IMR-90 (cell line): ENCODE measurements at places on chromosomes 13 and 19. TPM values are rescaled to one million over a fixed set of nuclear protein-coding genes. Genes with fewer than 3 reads are reported as not detected.

The ZNF763 gene
- polyA plus RNA-seq: 0.75 and 0.94 TPM in 2 replicates

The ACER1 gene
- polyA plus RNA-seq: 0.11 TPM in 1 of 2 replicates, not detected in the other

The LYPD3 gene
- 1.1 TPM in 2 replicates for polyA plus RNA-seq

The EPSTI1 gene
- polyA plus RNA-seq: 1.0 and 1.6 TPM in 2 replicates

The ZNF136 gene
- 1.4 and 1.9 TPM in 2 replicates for polyA plus RNA-seq

The EDNRB gene
- 0.07 and 0.09 TPM in 2 replicates for polyA plus RNA-seq

The THSD1 gene
- 10.9 and 12.1 TPM in 2 replicates for polyA plus RNA-seq

The NCLN gene
- 90.8 and 95.4 TPM in 2 replicates for polyA plus RNA-seq

- no peak for DNase-seq
Observed at GRCh38 chr19:13929340-13929739, 8.9 kb downstream of the PODNL1 start.

DNA sequence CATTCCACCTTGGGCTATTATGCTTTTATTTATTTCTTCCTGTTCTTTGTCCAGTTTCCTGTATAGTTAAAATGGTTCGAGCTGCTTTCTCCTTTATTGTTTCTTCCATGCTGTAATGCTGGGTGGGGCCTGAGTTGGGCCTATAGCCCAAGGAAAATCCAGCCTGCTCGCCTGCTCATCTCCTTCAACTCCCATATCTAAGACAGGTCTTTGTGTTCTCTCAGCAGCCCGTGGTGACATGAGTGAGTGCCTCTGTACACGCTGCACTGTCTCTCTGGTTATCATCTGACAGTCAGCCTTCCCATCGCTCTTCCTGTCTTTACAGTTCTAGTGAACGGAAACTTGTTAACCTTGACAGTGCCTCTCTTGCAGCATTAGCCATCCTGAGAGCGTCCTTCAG lies 221.9 kb upstream of the SLC10A2 start:
- no peak for DNase-seq

DNA sequence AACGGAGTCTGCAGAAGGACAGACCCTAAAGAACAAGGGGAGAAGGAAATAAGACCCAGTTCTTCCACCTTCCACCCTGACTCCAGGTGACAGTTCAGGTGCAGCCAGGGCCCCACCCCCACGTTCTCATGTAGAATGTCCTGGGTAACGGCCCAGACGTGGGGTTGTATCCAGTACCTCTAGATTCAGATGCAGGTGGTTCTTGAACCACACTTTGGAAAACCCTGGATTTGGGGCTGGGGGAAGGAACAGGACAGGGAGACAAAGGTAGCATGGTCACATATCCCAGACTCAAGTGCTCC lies 2.2 kb downstream of the DMPK start:
- DNase-seq: no peak

GRCh38 chr19:49338691-49339300 lies 3.6 kb downstream of the CD37 start:
- DNase-seq: no peak

DNA sequence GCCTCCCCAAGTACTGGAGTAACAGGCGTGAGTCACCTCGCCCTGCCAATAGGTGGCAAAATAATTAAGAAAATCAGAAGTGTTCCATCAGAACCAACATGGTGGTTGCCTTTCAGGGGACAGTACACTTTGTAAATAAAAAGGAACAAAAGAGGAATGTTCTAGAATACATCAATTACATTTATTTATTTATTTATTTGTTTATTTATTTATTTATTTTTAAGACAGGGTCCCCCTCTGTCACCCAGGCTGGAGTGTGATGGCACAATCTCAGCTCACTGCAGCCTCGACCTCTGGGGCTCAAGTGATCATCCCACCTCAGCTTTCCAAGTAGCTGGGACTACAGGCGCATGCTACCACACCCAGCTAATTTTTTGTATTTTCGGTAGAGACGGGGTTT lies 12.9 kb upstream of the TYROBP start:
- no peak for DNase-seq

- no peak for DNase-seq
Observed at GRCh38 chr19:3281026-3281425, 56.6 kb downstream of the CELF5 start.

DNA sequence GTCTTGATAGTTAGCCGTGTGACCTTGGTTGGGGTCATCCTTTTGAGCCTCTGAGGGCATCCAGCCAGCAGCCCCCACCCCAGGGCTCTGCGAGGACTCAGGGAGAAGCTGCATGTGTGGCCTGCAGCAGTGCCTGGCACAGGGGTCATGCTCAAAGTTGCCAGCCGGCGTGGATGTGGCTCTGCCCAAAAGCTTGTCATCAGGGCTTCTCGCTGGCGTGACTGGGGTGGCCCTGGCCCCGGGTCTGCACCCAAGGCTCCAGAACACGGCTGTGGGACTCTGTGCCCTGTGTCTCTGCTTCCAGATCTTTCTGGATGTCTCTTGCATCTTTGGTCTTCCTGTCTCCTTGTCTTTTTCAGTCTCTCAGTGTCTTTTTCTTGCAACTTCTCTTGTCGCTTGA lies 90.9 kb downstream of the RYR1 start:
- DNase-seq: no peak

DNA sequence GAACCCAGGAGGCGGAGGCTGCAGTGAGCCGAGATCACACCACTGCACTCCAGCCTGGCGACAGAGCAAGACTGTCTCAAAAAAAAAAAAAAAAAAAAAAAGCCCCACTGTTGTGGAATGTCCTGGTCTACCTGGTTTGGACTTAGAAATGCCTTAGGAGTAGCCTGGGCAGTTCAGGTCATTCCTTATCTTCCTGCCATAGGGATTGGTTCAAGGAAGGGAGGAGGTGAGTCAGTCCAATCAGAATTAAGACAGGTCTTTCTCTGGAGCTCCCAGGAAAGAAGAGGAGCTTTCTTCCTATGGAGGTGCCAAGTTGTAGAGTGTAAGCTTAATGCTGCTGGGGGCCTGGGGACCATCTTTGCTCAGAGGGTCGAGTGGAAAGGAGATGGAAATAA lies 44.8 kb downstream of the SIPA1L3 start:
- no peak for DNase-seq

DNA sequence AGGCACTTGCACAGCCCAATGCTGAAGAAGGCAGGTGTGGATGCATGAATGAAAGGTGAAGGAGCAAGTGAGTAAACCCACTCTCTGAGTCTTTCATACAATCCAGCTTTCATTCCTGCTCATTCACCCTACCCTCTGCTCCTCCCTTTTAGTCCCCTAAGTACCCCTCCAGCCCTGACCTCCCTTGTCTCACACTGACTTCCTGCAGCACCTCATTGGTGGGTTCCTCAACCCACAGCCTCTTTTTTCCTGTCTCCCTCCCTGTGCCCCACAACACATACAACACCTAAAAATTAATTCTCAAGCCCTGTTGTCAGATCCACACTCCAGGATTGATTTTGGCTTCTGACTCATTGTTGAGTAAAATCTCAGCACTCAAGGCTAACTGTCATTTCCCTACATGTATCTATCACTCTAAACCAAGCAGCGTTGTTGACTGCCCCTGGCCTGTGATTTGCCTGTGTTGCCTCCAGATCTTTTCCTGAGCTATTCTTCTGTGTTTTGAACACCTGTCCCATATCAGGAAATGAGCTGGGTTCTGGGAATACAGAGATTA lies 177.3 kb upstream of the SERP2 start:
- DNase-seq: no peak

DNA sequence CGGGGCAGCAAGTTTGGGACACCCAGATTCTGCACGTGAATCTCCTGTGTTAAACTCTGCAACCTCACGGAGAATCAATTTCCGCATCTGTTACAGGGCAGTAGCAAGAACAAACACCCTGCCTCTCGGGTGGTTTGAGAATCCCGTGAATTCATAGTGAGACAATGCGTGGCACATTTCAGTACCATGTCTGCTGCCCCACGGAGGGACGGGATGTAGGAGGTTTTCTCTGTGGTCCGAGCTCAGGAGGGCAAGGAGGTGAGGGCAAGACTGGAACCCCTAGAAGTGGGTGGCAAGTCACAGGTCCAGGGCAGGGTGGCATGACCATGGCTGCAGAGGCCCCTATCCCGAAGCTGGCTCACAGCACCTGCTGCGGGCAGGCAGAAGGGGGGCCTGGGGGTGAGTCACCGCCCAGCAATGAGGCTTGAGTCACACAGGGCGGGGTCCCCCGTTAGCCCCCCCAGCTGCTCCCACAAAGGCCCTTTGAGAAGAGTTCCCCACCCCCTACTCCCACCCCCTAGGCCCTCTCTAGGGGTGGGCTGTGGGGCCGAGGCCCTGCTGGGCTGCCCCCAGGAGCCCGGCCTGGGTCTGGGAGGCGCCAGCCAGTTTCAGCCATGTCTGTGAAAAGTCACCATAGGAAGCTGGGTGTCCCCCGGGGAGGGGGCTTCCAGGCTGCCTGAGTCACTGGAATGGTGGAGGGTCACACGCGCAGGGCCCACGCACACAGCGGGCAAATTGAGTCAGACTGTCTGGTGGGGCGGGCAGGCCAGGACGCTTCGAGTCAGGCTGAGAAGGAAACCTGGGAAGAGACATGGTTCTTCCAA lies 25.8 kb upstream of the NANOS3 start:
- peak; percentile 94 for DNase-seq

GRCh38 chr13:36804588-36804987 lies 14.4 kb upstream of the RFXAP start:
- DNase-seq: no peak

GRCh38 chr13:111245576-111246384 lies 74.7 kb upstream of the TEX29 start:
- DNase-seq: peak; percentile 56

GRCh38 chr13:28449826-28450773 lies 44.8 kb downstream of the FLT1 start:
- DNase-seq: no peak

DNA sequence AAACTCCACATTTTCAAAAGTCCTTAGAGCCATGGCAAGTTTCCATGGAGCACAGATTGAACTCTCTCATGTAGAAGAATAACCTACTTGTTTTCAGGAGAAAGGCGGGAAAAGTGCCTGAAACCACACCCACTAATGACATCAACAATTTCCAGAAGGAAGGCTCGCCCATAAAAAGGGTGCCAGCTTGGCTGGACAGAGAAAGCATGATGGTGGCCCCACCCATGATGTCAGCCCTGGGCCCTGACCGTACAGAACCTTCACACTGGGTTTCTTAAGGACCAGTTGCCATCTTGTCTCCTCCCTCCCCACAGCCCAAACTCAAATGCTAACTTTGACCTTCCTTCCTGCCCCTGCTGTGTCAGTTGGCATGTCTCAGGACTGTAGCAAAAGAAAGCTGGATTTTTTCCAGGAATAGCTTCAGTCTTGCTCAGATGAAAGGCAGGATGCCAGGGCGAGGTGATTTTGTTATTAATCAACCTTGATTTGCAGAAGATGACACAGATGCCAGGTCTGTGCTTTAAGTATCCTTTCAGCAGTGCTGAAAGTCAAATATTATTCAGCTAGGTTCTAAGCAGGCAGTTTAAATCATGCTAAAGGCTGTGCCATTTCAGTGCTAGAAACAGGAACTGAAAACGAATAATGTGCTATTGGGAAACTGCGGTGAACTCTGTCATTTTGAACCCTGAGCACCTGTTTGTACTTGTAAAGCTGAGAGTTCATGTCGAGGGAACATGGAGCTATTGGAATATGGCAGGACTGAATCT lies 89.5 kb upstream of the RFC3 start:
- no peak for DNase-seq

GRCh38 chr13:101486708-101487437 lies 34.4 kb downstream of the ITGBL1 start:
- no peak for DNase-seq

DNA sequence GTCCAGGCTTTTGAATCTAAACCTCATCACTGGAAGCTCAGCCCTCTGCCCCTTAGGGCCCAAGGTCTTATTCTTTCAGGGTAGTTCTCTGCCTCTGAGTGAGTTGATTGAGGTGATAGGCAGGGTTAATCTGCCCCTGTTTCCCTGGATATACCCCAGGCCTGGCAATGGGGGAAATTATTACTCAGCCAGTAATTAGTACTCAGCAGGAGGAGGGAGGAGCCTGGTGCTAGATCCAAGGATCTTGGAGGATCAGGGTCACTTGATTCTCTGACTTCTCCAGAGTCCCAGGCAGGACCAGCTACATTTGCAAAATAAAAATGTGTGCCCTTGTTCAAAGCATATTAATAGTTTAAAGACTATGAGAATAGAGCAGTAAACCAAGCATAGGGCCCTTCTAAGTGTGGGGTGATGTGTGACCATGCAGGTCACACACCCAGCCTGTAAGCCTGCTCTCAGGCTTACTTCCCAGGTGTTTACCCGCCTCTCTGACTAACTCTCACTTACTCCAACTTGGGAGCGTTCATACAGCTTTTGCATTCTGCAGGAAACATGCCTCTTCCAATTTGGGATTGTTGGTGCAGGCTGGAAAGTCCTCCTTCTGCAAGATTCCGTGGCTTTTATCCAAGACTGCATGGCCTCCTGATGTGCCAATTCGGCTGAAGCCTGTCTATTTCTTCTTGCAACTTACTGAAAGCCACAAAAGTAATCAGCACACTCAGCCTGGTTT lies 7.9 kb upstream of the STK24 start:
- no peak for DNase-seq

GRCh38 chr19:40358773-40359172 lies 10.3 kb downstream of the PLD3 start:
- DNase-seq: no peak

- no peak for DNase-seq
Observed at GRCh38 chr13:51026016-51026415, 85.1 kb downstream of the C13orf42 start.

DNA sequence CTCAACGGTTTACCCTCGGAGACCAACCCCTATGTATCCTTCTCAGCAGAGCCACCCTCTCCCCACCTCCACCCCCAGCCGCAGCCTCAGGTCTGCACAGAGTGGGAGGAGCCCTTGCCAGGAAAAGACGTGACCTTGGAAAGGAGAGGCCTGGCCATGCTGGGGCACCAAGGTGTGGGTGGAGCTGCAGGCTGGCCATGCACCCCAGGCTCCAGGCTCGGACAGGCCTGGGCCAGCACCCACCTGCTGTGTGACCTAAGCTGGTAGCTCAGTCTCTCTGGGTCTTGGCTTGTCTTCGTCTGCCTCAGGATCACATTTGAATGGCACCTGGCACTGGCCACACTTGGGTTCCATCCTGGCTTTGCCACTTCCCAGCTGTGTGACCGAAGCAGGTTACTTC lies 29.5 kb downstream of the CCDC8 start:
- no peak for DNase-seq

DNA sequence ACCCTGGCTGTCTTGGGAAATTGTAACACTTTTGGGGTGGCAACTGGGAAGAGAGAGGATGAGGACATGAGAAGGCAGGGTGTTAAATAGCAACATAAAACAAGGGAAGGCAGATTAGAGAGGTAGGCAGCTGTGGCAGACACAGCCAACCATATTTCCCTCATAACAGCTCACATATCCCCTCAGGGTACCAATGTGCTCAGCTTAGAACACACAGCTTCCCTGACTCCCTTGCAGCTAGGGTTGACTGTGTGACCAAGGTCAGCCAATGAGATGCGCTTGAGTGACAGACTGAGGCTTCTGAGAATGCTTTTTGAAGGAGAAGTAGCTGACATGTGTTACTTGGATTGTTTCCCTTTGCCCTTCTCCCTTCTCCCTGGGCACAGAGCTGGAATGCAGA lies 28.8 kb upstream of the SPATA13 start:
- DNase-seq: no peak

GRCh38 chr19:51246164-51246552 lies 4.7 kb upstream of the SIGLECL1 start:
- peak; percentile 1 for DNase-seq
